8988T (cell line): ENCODE measurements at places on chromosomes 12 and 14.

GRCh38 chr12:12715459-12716150 is 1.6 kb upstream of the CDKN1B start:
- no peak for DNase-seq

GRCh38 chr12:46430340-46430948 is 57.9 kb upstream of the SLC38A2 start:
- DNase-seq = no peak

- DNase-seq = no peak
Measured at GRCh38 chr12:40262657-40263056, 37.9 kb downstream of the LRRK2 start.

- DNase-seq = no peak
Measured at GRCh38 chr14:89128311-89129026, 288.6 kb downstream of the FOXN3 start.

GRCh38 chr12:118377884-118378470 is 1.6 kb downstream of the SUDS3 start:
- DNase-seq = no peak

- no peak for DNase-seq
Measured at GRCh38 chr12:7123806-7124522, 4.7 kb downstream of the RBP5 start.

- no peak for DNase-seq
Measured at GRCh38 chr14:81516986-81517797, 16.5 kb downstream of the SEL1L start.

DNA sequence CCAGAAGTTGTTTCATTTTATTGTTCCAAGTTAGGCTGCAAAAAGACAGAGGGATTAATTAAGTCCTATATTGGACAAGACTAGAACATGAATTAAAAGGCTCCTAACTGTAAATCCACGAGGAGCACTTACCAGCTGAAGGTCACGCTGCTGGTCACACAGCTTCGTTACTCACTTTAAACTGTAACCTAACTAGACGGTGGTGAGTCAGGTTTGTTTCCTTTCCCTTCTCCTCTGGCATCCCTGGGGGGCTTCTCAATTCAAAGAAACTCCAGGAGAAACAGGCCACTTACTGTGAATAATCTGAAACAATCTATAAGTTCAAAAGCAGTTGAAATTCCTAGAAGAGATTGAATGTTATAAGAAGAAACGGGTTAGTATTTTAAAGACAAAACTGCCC is 331.4 kb downstream of the BCAT1 start:
- DNase-seq = no peak

DNA sequence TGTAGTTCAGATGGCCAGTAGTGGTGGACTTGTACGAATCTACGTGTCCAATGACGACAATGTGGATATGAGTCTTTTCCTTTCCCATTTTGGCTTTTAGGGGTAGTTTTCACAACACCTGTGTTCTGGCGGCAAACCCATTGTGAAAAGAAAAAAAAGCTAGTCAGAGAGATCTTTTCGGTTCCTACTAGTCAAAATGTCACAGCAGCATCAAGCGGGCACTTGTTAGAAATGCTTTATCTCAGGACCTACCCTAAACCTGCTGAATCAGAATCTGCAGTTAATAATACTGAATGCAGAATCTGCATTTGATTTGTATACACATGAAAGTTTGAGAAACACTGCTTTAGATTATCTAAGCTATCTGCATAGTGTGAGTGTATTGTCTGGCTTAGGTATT is 18.3 kb downstream of the AEBP2 start:
- DNase-seq = no peak

DNA sequence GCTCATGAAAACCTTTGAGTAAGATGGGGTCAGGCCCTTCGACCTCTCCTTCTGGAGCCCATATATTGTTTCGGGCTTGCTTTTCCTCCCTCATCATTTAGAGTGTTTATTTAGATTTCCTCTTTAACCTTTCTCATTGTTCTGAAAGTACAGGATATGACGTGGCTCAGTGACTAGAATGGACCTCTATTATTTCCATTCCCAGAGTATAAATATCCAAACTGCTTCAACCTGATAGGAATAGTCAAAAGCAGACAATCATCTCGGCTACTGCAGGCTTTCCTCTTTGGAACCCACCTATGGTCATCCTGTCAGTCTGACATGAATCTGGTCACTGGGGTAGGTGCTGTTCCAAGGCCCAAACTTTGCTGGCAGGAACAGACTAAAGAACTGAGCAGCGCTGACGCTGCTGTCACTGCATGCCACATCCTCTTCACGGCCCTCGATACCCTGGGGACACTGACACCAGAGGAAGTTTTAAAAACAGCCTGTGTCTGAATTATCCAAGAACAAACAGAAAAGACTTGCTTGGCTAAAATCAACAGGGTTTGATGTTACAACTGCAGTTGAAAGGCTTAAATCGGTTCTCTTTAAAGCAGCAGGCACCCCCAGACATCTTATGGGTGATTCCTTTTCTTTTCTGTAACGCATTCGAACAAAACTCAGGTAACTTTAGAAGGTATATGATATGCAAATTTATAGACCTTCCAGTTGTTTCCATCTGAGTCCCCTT is 5.0 kb upstream of the DDX47 start:
- DNase-seq = no peak

- DNase-seq = no peak
Measured at GRCh38 chr12:49519574-49519936, 19.3 kb upstream of the KCNH3 start.

GRCh38 chr14:46626876-46627275 is 24.7 kb downstream of the RPL10L start:
- DNase-seq = no peak

DNA sequence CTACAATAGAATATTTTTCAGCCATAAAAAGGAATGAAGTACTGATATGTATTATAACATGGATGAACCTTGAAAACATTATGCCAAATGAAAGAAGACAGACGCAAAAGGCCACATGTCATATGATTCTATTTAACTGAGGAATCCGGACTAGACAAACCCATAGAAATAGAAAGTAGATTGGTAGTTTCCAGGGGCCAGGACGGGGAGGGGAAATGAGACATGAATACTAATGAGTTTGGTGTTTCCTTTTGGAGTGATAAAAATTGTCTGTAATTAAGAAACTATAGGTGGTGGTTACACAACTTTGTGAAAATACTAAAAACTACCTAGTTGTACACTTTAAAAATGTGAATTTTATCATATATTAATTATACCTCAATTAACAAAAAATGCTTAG is 247.6 kb downstream of the BCAT1 start:
- no peak for DNase-seq

GRCh38 chr14:104555430-104556255 is 23.9 kb upstream of the C14orf180 start:
- DNase-seq = no peak

DNA sequence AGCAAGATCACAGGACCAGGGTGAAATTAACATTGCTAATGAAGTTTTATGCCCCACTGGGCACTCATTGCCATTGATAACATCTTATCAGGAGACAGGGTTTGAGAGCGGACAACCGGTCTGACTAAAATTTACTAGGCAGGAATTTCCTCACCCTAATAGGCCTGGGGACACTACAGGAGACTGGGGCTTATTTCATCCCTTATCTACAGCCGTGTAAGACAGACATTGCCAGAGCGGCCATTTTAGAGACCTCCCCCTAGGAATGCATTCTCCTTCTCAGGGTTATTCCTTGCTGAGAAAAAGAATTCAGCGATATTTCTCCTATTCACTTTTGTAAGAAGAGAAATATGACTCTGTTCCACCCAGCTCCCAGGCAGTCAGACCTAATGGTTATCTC is 8.3 kb downstream of the OR4K17 start:
- DNase-seq = no peak

GRCh38 chr12:104166465-104166864 is 28.5 kb upstream of the NFYB start:
- DNase-seq = no peak

DNA sequence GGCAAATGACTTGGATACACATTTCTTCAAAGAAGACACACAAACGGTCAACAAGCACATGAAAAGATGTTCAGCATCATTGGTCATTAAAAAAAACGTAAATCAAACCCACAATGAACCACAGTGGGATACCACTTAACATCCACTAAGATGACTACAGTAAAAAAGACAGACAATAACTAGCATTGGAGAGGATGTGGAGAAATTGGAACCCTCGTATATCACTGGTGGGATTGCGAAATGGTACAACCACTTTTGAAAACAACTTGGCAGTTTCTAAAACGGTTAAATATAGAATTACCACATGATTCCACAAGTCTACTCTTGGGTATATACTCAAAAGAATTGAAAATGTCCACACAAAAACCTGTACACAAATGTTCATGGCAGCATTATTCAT is 25.2 kb upstream of the PPFIBP1 start:
- no peak for DNase-seq

DNA sequence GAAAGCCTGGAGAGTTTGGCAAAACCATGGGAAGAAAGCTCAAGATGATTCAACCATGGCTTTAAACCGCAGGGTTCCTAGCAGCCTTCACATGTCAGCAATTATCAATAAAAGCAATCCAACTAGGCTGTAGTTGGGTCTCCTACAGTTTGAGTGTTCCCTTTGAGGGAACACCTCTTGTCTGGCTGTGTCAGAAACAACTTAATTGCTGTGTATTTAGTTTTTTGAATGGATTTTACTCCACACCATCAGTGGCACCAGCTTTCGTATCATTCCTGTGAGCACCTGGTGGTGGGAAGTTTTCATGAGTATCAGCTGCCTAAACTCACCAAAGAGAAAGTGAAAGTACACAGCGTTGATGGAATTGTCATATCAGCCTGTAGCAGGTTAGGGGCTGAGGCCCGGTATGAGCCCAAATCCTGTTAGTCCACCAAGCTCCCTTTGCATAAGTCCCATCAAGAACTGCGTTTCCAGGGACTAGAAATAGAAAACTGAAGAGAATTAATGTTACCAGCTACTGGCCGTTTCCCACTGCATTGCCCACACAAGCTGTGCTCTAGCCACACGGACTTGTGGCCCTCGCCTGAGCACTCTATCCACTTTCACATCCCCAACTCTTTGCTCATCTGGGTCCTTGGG is 10.9 kb upstream of the IL26 start:
- DNase-seq = no peak

DNA sequence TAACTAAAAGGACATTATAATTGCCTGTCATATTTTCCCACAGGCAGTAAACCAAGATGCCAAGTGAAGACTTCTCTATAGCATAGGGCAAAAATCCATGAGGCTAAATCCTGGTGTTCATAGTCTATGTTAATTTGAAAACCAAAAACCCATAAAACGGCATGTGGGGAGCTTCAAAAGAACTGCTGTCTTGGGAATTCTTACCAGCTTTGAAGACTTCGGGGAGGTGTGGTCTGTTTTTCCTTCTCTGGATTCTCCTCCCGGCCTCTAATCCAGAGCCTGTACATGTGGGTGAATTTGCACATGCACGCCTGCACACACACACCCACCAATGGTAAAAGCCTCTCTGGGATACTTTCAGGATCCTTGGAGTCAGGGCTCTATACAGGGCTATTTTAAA is 61.9 kb upstream of the IFNG-AS1 start:
- no peak for DNase-seq

GRCh38 chr12:4216187-4216927 is 57.2 kb upstream of the CCND2 start:
- no peak for DNase-seq

DNA sequence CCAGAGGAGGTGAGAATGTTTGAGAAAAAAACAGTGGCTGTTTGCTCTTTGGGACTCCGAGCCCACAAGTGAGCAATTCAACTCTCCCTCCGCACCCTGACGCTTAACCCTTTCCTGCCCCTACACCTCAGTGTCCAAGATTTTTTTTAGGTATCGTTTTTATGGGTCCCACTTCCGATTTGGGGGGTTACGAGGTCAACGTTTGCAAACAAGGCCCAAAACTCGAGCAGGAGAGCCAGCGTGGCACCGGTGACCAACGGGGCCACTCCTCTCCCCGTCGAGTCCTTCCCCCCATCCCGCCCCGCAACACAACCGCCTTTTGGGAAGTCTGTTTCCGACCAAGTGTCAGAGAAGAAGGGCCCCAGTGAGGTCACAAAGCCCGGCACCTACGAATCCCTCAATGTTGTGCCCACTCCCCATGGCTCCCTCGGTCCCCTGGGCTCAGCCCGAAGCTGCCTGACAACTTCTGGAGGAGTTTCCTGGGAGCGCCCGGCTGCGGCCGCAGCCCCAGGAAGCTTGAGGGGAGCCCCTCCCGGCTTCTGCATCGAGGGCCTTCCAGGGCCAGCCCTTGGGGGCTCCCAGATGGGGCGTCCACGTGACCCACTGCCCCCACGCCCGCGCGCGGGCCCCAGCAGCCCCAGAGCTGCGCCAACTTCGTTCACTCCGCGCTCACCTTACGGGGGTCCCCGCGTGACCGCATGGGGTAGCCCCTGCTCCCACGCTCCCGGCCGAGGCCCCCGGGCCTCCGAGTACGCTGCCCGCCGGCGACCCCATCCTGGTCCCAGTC is 1.2 kb downstream of the CDK2AP1 start:
- no peak for DNase-seq

GRCh38 chr14:65565948-65566347 is 153.4 kb downstream of the FUT8 start:
- DNase-seq = no peak

DNA sequence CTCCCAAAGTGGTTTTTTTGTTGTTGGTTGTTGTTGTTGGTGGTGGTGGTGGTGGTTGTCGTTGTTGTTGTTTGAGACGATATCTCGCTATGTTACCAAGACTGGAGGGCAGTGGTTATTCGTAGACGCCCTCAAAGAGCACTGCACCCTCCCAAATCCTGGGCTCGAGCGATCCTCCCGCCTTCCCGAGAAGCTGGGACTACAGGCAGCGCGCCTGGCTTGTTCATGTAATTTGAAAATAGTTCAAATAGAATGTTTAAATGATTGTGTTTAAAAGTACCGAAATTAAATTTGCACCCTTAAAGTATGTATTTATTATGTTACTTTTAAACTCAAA is 439 bp upstream of the ANAPC5 start:
- no peak for DNase-seq

DNA sequence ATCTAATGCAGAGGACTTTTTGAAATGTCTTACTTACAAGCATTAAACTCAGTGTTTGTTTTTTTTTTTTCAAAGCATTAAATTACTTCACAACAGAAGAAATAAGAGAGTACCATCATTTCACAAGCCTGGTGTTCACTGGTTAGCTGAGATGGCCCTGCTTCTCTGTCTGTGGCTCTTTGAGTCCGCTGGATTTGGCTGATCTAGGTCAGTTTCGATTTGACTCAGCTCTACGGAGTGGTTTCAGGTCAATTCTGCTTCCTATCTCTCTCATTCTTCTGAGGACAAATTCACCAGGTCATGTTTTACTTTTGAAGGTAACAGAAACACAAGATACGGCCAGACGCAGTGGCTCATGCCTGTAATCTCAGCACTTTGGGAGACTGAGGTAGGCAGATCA is 1066.1 kb downstream of the FLRT2 start:
- DNase-seq = no peak

GRCh38 chr12:103530307-103531066 is 34.7 kb upstream of the C12orf42 start:
- DNase-seq = no peak

GRCh38 chr14:44662250-44662891 is 155.3 kb upstream of the FSCB start:
- no peak for DNase-seq
